Activated effector memory CD4-positive, alpha-beta T cell treated with anti-CD3 and anti-CD28 coated beads, Interleukin-2, amount 50 U/mL, for 16 hours (primary cell): ENCODE measurements at places on chromosomes 1 and 21.

DNA sequence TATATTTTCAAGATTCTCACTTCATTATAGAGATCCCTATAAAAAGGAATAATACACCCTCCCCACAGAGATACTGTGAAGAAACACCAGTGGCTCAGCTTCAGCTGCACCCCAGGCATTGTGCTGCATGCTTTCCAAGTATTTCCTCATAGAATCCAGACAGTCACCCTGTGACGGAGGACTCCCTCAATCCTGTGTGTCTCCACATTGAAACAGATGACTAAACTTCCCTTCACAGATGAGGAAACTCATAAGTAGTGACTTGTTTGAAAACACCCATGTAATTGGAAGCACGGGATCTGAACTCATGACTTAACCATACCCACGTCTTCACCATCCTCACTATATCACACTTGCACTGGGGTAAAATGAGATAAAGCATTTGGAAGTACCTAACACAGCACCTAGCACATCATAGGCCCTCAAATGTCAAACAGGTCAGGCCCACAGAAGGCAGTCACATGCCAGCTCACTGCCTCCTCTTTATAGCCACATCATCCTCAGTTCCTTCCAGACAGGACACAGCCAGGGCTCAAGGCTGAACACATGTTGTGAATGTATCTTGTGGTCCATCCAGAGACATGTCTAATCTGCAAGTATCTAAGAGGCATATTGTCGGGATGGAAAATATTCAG lies 55.2 kb downstream of the GPR161 start:
- DNase-seq, result no peak

DNA sequence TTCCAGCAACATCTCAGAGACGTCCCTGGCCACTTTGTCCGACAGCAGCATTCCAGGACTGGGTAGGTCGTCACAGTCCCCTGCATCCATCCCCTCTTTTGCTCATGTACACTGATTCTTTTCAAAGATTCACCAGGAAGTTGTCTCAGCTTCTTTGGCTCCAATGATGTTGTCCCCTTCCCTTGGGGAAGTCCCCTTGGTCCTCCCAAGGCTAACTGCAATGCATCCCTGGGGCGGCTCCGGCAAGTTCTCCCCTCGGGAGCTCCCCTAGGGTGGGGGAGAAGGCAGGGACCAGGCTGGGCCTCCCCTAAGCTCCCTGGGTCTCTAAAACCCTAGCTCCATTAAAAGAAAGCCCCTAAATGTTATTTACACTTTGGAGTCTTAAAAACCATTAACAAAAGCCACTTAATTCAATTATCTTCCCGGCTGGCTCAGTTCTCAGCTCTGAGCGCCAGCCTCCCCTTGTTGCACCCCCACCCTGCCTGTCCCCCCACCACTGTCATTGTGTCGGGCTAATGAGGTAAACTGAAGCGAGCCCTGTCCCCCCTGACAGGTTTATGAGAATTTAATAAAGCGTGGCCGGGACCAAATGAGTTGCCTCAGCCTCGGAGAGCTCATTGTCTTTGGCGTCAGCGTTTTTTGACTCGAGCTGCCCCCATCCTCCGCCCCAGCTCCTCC lies 25.3 kb downstream of the KNCN start:
- DNase-seq, result no peak

GRCh38 chr1:182189535-182190066 lies 128.1 kb upstream of the ZNF648 start:
- DNase-seq, result no peak

- no peak for DNase-seq
These were observed 673 bp upstream of the DHCR24 start for GRCh38 chr1:54887665-54888071.

- no peak for DNase-seq
These were observed 5.5 kb downstream of the CD1D start for GRCh38 chr1:158186180-158186579.

DNA sequence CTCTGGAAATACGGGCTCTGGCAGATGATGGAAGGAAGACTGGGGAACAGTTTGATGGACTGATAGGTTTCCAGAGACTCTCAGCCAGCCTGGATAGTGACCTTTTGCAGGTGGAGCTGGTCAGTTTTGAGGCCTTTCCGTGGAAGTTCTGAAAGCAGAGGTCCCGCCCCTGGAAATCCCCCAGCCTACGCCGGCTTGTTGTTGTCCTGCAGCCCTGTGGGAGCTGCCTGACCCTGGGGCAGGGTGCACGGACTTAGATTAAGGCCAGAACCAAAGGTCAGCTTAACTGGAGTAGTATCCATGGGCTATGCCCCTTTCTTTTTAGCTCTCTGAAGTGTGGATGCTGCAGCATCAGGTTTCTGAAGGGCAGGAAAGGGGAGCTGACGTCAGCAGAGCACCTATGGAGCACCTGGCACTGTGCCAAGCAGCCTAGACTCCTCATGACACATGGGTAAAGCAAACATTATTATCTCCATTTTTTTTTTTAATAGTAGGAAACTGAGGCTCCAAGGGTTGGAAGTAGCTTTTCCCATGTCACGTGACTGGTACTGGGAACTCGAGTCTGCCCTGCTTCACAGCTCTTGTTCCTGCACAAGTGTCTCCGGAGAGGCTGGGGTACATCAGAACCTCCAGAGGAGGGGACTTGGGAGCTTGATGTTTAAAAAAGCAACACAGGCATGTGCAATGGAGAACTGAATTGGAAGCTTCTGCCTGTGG lies 38.5 kb downstream of the IER5 start:
- DNase-seq, result no peak

DNA sequence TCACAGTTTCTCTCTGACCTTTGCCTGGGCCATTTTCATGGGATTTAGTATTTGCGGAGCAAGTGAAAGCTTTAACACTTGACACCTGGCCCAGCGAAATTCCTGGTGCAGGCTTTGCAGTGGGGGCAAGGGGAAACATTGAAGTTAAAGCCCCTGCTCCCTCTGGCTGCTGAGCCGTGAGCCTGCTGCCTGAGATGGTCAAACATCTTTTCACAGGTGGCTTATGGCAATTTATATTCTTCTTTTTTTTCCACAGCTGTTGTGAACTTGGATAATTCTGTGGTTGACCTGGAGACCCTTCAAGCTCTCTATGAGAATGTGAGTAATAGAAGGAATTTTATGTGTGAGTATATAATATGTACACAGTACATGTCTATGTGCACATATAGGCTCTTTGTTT lies 202.9 kb downstream of the FMN2 start:
- DNase-seq, result no peak

GRCh38 chr1:31020007-31020790 lies 45.3 kb downstream of the PUM1 start:
- no peak for DNase-seq

DNA sequence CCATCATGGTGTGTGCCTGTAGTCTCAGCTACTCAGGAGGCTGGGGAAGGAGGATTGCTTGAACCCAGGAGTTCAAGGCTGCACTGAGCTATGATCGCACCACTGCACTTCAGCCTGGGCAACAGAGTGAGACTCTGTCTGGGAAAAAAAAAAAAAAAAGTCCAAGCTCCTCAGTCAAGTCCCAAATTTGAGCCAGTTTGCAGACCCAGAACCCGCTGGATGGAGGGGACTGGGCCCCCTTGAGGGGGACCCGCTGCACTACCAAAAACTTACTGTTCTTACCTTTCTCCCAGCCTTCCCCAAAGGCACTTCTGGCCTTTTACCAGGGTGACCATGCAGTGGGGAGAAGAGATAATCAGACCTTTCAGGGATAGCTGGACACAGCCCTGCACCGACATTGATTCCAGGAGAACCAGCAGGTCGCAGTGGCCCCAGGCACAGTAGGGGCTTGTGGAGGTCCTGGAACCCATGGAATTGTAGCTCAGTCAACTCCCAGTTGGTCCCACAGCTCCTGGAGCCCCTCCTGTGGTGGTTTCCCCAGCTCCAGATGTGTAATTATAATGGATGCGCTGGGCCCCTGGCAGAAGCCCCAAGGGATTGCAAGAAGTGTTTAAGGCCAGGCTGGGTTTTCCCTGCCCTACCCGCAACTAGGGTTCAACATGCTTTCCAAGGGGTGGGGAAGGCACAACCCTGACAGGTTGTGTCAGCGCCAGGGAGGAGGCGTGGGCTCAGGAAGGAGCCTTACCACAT lies 4.1 kb upstream of the WNT9A start:
- peak; percentile 38 for DNase-seq

DNA sequence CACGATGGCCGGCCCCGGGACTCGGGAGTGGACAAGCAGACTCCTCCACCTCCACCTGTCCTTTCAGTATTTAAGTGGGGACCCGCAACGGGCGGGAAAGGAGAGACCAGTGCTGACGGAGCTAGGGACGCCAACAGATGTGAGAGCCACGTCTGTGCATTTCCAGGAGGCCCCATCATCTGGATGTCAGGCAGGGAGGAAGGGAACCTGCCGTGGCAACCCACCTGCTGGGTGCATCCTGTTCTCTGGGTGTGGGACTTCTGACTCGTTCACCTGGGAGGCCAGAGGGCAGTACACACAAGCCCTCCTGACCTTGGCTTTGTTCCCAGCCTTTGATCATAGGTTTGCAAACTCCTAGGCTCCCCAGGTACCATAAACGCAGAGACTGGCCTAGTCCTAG lies 5.6 kb upstream of the PCBP3 start:
- DNase-seq, result peak; percentile 57

GRCh38 chr21:43859747-43860214 lies 5.2 kb upstream of the AGPAT3 start:
- DNase-seq, result no peak

GRCh38 chr21:38134084-38134873 lies 122.5 kb upstream of the KCNJ15 start:
- no peak for DNase-seq

DNA sequence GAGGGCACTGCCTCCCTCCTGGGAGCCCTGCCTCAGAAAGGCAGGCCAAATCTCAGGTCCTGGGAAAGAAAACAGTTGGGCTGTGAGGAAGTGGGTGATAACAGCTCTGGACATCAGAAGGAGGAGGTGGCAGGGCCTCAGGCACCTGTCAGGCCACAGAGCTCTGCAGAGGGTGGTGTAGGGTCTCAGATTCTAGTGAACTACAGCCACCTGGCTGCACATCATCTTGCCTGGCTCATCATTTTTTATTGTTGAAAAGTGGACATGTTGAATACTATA lies 15.3 kb upstream of the ZNF678 start:
- no peak for DNase-seq

- DNase-seq, result peak; percentile 82
These were observed 72.9 kb downstream of the IVNS1ABP start for GRCh38 chr1:185244015-185244747.

- no peak for DNase-seq
These were observed 9.3 kb downstream of the KIF21B start for GRCh38 chr1:201013991-201014815.

DNA sequence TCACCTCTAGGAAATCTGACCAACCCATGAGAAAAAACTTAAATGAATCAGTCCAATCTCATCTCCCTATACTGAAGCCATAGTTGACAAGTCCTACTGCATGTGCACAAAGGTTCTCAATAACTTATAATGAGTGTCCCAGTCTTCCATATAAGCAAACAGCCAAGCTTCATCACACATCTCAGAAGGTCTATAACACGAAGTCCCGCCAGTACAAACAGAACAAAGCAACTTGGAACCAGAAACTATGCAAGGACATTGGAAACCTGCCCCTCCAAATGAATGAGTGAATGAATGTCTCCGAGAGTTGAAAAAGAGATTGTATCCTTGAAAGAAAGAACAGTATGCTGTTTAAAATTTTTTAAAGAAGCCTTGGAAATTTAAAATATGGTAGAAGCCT lies 53.6 kb upstream of the IPO9 start:
- DNase-seq, result no peak

GRCh38 chr1:238318294-238319110 lies 427.8 kb upstream of the ZP4 start:
- DNase-seq, result no peak

DNA sequence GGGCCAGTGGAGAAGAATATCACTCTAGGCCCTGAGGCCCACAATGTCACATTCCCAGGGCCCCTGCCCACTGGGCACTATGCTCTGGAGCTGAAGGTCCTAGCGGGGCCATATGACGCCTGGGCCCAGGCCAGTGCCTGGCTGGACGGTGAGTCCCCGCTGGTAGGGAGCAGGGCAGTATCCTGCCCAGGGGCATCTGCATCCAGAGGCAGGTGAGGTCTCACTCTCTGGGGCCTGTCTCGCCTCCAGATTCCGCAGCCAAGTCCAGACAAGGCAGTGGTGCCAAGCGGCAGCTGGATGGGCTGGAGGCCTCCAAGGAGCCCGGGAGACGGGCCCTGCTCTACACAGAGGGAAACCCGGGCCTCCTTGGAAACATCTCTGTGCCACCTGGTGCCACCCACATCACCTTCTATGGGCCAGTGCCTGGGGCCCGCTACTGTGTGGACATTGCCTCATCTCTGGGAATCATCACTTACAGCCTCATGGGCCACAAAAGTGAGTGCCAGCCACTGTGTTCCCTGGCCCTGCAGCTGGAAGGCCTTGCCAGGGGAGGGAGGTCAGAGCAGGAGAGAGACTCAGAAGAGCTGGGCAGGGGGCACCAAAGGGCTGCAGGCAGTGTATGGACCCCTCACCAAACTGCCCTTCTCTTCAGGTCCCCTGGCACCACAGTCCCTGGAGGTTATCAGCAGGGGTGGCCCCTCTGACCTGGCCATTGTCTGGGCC lies 11.1 kb upstream of the PTPN7 start:
- no peak for DNase-seq

- no peak for DNase-seq
These were observed 59.8 kb downstream of the CAPN2 start for GRCh38 chr1:223771814-223772770.

- no peak for DNase-seq
These were observed 823 bp downstream of the ENAH start for GRCh38 chr1:225651872-225652728.

DNA sequence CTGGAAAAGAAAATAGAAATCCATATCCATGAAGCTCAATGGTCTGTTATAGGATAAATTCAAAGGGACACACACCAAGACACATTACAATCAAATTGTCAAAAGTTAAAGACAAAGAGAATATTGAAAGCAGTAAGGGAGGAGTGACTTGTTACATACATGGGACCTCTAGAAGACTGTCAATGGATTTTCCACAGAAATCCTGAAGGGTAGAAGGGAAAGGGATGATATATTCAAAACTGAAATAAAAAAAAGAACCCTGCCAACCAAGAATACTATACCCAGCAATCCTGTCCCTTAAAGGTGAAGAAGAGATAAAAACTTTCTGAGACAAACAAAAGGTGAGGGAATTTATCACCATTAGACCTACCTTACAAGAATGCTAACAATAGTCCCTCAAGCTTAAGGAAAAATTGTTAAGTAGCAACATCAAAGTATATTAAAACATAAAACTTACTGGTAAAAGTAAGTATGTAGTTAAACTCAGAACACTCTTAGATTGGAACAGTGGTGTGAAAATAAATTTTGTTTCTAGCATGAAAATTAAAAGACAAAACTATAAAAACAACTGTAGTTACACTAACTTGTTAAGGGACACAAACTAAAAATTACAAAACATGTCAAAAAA lies 103.2 kb upstream of the APP start:
- DNase-seq, result no peak

GRCh38 chr1:79005945-79006344 lies 585 bp downstream of the ADGRL4 start:
- no peak for DNase-seq

GRCh38 chr1:202625416-202626360 lies 84.6 kb downstream of the SYT2 start:
- peak; percentile 80 for DNase-seq
